Anterior cingulate cortex (tissue), 58 donors: ENCODE measurements at places on chromosomes 5 and 9.

DNA sequence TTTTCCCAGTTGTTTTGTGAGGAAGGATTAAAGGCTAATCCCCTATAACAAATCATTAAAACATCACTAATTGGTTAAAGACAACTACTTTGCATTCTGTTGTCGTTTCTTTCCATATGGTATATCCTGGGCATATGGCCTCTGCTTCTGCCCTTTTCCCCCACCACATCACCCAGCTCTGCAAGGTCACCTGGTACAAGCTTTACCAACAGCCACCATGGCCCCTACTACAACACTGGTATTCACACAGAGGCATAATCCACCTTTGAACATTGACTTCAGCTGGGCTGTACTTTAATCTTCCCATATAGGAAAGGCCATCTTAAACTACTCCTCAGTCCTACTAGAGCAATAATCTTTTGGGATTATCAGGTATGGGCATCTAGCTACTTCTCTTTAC, 866.1 kb downstream of the TLE4 start:
- DNase-seq, result no peak

DNA sequence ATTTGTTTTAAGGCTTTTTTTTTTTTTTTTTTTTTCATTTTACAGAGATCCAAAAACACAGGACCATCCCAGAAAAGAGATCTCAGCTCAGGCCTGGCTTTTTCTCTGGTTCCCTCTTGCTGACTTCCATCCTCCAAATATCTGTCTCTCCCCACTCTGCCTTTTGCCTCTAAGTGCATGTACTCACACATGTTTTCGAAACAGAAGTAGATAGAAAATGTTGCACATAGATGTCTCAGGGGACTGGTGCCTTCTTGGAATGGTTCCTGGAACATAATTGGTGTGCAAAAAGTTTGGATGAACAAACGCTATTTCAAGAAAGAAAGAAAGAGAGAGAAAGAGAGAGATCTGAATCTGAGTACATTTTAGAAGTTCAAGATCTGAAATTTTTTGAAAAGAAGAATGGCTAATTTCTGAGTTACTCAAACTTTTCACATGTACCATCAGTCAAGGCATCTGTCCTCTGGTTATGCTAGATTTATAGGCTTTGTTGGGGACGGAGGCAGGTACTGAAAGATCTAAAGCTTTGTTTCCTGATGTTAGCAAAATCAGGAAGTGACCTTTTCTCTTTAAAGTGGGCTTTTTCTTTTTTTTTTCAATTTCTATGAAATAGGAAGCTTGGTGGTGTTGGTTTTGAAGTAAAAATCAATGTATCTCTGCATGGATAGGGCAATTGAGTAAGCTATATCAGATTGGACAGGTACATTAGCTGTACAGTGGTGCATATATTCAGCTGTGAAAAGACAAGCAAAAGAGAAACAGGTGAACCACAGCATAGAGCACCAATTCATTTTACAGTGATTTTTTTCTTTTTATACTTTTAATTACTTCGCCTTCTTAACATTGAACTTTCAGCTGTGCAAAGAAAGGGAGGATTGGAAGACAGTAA, 8.5 kb upstream of the TNFSF8 start:
- DNase-seq, result no peak

DNA sequence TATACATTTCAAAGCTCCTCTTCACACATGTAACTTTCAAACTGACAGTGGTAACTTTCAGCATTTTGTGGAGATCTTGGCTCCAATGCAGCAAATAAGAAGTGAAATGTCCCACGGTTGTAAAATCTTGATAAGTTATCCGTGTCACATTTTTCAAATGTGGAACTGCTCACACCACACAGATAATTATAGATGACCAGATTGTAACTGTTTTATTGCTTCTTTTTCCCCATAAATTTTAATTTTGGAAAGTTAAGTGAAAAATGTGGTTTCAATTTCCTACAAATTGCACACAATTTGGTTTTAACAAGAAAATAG, 347.1 kb downstream of the EBF1 start:
- DNase-seq, result no peak

GRCh38 chr5:156375895-156376495, 49.0 kb downstream of the SGCD start:
- DNase-seq, result no peak

GRCh38 chr9:16970321-16970720, 99.9 kb upstream of the BNC2 start:
- no peak for DNase-seq

DNA sequence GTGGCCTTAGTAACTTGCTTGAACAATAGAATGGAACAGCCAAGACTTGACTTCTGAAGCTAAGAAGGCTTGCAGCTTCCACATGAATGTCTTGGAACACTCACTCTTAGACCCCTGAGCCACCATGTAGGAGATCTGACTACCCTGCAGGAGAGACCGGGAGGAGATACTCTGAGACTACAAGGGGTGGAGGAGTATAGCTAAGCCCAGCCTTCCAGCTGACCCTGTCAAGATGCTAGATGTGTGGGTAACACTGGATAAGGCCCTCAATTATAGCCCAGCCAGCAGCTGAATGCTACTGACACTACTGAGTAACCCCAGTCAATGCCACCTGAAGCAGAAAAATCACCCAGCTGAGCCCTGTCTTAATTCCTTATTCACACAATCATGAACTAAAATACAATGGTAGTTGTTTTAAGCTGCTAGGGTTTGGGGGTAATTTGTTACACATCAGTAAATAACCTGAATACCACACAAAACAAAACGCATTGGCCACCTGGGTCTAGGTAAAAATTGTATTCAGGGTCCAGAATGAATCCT, 180.9 kb downstream of the FSTL4 start:
- no peak for DNase-seq

DNA sequence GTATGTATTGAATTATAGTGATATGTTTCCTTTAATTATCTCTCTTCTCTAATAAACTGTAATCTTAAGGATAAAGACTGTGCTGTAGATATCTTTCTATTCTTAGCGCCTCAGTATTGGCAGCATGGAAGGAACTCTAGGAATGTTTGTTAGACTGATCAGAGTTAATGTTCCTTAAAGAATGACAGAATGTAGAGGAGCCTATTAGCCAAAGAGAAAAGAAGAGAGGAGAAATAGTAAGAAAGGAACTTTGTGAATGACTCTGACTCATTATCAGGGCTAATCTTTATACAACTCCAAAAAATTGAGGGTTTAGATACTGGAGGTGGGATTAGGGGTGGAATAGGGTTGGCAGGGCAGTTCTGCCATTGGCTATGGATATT, 59.0 kb upstream of the NUDT12 start:
- DNase-seq, result no peak

- DNase-seq, result peak; percentile 49
Measured at GRCh38 chr9:136538599-136539426, 7.0 kb downstream of the NOTCH1 start.

DNA sequence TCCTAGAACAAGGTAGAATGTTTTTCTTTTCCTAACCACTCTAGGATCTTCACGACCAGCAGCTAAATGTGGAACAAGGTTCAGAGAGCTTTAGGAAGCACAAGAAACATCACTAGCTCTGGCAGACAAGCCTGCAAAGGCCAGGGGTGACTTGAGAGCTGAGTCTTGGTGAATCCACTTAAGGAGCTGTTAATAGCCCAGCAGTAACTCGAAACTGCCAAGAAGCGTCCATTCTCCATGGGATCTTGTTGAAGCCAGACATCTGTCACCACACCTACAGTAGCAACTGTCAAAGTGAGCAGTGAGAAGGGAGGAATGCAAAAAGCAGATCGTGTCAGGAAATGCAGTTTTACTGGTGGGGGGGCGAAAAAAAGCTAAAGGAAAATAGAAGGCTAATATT, 87.2 kb downstream of the ATPSCKMT start:
- no peak for DNase-seq

- DNase-seq, result peak; percentile 45
Measured at GRCh38 chr5:154756009-154756867, 1.1 kb downstream of the LARP1 start.

GRCh38 chr5:74394528-74394915, 246.0 kb downstream of the ENC1 start:
- DNase-seq, result no peak

DNA sequence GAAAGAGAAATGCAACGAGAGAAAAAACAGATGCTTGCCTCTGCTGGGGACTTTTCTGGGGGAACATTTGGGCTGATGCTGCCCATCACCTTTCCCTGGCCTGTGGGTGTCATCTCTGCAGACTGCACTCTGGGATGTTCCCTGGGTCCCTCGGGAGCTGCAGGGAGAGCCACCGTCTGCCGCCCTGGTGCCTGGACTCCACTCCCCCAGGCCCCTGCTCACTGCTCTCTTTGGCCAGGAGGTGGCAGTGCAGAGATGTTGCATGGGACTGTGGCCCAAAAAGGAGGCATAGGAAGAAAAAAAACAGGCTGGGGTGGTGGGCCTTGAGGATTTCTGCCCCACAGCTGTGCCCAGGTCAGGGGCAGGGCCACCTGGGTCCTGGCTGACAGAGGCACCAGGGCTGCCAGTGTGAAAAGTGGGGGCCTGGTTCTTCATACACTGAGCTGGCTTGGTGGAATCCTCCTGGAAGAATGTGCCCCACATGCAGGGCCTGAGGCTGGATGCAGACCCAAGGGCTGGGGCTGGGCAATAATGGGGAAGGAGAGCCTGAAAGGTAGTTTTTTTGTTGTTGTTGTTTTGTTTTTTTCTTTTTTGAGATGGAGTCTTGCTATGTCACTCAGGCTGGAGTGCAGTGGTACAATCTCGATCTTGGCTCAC, 353.6 kb downstream of the SLIT3 start:
- DNase-seq, result peak; percentile 7

GRCh38 chr5:17443333-17444130, 54.5 kb upstream of the TAF11L2 start:
- no peak for DNase-seq

GRCh38 chr9:102550266-102550665, 444.9 kb upstream of the CYLC2 start:
- DNase-seq, result no peak

- no peak for DNase-seq
Measured at GRCh38 chr5:138463419-138464007, 1.8 kb upstream of the EGR1 start.

- DNase-seq, result no peak
Measured at GRCh38 chr9:88198341-88198807, 60.1 kb upstream of the SPATA31C2 start.

- DNase-seq, result no peak
Measured at GRCh38 chr9:98652741-98653140, 56.0 kb downstream of the GABBR2 start.

DNA sequence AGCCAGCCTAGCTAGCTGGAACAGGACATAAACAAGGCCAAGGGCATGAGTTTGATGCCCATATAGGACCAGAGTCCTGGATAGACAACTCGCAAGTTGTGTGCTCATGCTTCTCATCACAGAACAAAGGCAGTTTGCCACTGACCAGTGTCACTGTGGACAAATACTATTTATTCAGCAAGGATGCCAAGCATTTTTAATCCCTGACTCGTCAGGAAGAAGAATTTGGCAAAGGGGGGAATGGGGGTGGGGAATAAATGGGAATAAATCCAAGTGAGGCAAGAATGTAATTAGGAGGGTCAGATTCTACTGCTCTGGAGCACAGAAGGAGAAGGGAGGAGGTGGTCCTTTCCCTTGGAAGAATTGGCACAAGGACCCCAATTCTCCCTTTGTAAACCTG, 46.8 kb upstream of the ANKRD55 start:
- no peak for DNase-seq

DNA sequence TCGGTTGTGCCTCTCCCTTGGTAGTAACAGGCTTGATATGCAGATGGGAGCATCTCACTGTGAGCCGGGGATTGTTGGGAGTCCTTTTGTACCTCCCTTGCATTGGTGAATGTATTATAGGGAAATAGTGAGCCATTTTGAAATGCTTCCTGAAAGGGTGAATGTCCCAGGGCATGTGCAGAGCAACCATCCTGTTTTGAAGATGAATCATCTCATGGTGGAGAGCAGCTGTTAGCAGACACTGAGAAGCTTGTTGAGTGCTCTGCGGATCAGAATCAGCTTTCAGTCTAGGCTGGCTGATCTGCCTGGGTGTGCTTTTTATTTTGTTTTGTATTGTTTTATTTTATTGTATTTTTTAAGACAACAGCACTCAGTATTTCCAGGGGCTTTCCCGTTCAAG, 29.7 kb downstream of the SLC36A1 start:
- DNase-seq, result no peak

DNA sequence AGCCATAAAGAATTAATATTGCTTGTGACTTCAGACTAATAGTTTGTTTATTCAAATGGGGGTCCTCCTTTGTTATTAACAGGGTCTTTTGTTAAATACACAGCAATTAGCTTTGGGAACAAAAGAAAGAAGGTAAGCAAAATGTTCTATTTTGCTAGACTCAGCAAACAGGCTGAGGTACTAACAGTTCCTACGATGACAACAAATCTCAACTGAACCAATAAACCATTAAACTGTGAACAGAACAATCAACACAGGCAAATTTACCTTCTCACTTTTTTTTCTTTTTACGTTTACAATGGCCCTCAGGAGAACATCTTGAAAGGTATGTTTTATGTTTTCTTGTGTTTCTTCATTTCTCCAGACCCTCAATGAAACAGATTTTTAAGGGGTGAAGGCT, 207.2 kb downstream of the NFIB start:
- DNase-seq, result no peak

- DNase-seq, result no peak
Measured at GRCh38 chr5:142506046-142506445, 179.8 kb downstream of the FGF1 start.

GRCh38 chr5:77390221-77390620, 101.9 kb downstream of the WDR41 start:
- no peak for DNase-seq

- DNase-seq, result no peak
Measured at GRCh38 chr9:18480662-18481093, 6.7 kb downstream of the ADAMTSL1 start.

DNA sequence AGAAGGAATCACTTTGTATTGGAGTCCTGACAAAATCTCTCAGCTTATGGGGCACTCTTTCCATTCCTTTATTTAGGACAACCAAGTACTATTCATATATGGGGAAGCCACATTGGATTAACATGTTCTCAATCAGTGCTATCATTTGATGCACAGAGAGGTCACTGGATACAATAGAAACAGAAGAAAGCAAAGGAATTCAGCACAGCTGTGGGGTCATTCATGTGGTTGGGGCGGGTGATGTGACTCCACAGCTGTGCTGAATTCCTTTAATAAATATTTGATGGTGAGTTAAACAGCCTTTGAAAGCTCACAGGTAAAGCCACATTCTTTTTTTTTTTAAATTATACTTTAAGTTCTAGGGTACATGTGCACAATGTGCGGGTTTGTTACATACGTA, 854 bp upstream of the TEX48 start:
- no peak for DNase-seq

GRCh38 chr9:116032683-116033440, 120.7 kb upstream of the PAPPA start:
- DNase-seq, result no peak

DNA sequence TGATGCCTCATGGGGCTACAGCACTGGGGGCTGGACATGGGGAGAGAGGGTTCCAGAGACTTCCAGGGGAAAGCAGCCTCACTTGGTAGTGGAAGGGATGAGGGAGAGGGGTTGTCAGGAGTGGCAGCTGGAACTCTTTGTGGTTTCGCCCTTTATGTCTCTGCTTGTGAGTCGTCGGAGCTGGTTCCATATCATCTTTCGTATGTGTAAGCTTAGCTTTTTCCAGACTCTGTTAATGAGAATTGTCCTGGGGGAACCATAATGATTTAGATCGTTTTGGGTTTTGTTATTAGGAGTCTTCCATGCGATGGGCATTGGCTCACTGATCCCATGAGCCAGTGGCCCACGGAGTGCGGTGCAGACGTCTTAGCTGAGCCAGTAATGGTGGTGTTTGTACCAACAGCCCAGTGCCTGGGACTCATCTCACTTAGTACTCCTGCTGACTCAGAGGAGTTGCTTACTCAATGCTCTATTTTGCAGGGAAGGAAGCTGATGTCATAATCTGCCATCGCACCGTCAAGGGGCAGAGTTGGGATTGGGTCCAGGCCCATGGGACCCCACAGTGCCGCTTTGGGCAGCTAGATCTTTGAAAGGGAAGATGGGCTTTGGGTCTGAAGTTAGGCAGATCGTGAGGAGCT, 48.5 kb downstream of the NEK6 start:
- DNase-seq, result no peak
